ENCODE measurements at places on chromosomes 2 and 18.

DNA sequence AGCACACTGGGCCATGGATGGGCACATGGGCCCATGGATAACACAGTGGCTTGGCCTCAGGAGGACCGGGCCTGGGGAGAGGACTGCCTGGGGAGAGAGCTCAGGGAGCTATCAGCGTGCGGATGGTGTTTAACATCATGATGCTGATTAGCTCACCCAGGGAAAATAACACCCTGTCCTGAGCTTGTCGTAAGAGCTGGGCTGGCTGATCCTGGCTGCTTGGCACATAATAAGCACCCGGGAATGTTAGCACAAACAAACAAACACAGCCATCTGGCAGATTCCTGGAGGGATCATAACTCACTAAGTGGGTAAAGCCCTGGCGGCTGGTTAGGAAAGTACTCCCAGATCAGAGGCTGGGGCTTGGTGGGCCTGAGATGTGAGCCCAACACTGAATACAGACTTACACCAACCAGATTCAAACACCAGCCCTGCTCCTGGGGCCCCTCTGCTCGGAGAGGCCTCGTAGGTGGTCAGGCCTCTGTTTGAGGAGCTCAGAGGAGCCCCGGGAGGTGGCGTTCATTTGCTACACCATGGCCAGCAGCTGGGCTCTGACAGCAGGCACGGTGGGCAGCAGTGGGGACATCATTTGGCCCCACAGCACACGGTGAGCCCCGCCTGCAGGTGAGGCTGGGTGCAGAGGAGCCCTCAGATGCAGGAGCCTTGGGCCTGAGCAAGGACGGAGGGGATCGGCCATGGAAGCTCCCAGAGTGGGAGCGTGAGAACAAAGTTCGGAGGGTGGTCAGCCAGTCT, 193.4 kb upstream of the HDAC4 start:
- no peak for DNase-seq

DNA sequence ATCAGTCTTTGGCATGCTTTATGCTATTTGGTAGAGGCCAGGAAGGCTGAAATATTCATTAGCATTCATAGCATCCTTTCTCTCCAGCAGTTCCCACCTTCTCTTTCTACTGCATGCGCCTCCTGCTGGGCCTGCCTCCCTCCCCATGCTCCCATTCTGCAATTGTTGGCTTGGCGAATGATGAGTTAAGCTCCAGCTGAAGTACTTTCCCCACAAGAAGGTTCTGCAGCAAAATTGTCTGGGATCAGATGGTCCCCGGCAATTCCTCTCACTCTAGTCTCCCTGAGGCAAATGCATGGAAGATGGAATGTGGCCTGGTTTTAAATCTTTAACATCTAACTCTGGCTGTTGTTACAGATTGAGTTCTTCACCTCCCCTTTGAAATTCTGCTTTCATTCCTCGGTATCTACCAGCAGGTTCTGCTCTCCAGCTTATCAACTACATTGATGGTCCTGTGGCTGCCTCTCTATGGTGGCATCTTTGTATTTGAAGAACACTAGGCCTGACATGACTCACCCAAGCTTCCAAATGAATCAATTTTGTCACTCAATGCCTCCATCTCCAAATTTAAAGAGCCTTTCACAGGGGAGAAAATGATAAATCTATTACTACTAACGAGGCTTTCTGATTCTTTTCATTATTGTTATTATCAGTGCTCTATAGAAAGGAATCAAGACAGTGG, 55.9 kb downstream of the KCTD18 start:
- DNase-seq = no peak

DNA sequence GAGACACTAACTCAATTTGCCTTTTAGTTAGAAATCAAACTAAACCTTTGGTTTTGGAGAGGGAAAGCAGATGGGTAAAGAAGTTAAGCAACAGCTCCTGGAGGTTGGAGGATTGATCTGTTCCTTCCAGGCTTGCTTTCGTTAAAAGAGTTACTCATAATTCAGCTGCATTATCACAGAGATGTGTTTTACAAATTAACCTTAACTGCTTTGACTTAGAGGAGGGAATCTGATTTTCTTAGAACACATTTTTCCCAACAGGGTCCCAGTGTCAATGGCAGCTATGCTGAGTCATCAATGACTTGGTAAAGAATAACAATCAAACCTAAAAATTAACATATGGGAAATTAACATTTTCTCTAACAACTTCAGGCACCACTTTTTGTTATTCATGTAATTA, 113.4 kb downstream of the COPS8 start:
- no peak for DNase-seq

DNA sequence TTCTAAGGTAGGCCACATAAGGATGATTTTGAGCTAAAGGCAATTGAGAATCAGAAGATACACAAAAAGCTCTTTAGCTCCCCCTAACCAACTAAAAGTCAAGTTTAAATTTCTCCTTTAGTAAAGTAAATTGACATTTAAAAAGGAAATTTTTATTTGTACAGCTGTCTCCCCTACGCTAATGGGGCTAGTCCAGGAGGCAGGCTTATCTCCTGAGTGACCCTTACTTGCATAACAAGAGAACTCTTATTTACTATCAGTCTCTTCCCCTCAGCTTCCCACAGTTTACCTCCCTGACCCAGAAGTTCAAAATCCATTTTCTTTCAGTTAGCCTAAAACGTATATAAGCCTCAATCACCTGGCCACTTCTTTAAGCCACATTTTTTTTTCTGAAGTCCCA, 1002.8 kb upstream of the NRXN1 start:
- no peak for DNase-seq

DNA sequence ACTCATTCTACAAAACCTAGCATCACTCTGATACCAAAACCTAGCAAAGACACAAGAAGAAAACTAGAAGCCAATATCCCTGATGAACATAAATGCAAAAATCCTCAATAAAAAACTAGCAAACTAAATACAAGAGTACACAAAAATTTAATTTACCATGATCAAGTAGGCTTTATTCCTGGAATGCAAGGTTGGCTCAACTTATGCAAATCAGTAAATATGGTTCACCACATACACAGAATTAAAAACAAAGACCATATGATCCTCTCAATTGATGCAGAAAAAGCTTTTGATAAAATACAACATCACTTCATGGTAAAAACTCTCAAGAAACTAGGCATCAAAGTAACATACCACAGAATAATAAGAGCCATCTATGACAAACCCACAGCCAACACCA, 188.3 kb downstream of the ETAA1 start:
- DNase-seq = no peak

- DNase-seq = no peak
Measured at GRCh38 chr2:230362030-230362691, 35.2 kb downstream of the SP140L start.

- DNase-seq = no peak
Measured at GRCh38 chr2:240205772-240206171, 65.3 kb upstream of the OTOS start.

DNA sequence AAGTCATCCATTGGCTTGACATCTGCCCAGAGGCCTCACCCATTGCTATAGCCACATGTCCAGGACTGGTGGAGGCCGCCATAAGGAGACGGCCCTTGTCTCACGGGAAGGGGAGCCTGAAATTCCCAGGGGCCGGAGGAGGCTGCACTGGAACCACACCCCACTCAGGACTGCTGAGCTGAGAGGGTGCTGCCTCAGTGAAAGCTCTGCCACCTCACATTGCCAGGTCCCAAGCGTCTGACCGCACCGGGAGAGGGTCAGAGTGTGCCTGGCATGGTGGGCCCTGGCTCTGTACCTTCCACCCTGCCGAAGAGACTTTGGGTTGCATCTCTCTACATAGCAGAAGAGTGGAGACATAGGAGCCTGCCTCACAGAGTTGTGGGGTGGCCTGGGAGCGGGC, 134.1 kb upstream of the GLI2 start:
- DNase-seq = no peak

- no peak for DNase-seq
Measured at GRCh38 chr18:62018034-62018758, 125.4 kb upstream of the RNF152 start.

DNA sequence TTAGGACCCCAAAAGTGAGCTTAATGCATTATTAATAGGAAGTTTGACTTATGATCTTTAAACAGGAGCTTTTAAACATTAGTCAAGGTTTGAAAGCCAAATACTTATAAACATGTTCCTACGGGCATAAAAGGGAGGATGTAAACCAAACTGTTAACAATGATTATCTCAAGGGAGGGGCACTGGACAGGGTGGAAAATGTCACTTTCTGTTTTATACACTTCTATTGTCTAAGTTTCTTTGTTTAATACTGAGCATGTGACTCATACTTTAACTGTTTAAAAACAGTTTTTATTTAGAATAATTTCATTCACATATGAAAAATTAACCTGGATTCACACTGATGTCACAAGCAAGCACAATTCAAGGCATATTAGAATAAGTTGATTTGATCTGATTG, 18.3 kb upstream of the ITGA6 start:
- no peak for DNase-seq

DNA sequence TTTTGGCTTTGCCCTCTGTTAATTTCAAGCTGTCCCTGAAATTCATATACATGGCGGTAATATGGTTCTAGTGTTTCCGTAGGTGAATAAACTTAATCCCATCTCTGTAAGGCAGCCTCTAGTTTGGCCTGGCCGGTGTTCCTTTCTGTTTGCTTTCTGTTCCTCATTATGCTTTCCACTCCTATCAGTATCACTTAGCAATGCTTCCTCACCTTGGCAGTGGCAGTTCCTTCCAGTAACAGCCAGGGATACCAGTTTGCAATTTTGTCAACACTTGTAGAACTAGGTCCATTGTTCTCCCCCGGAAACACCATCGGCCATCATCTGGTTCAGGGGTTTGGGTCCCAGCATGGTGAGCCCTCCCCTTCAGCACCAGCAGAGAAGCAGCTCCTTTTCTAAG, 18.2 kb upstream of the TNP1 start:
- DNase-seq = no peak

- DNase-seq = no peak
Measured at GRCh38 chr18:75635096-75635495, 207.6 kb upstream of the SMIM21 start.

DNA sequence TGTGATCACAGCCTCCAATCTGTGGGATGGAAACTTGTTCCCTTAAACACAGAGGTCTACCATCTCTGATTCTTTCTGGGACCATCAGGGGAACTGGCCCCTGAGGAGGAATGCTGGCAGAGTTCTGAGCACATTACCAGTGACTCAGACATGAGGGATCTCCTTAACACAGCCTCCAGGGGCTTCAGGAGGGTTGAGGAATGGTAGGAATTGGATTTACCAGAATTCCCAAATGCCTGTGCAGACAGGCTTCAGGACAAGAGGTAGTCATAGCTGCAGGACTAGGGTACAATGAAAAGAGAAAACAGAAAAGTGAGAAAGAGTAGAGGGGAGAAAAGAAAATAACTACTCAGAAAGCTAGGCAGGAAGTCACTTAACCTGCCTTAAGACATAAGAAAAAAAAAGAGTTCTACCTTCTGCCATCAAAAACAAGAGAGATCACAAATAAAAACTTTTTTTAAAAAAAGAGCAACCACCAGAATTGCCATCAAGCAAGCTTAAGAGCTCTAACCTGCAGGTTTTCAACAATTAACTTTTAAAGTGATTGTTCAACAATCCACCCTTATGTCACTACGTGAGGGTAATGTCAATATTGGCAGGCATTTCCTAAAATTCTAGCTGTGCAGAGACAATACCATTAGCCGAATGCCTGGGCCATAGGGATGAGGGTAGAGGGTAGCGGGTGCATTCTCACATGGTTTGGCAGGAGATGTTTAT, 524.4 kb downstream of the BCL11A start:
- no peak for DNase-seq

Measured in suppressor macrophage treated with lipopolysaccharide for 4 hours (primary cell).